Heart left ventricle (tissue), 16 donors: ENCODE measurements at places on chromosomes 11 and 22. TPM values are rescaled to one million over a fixed set of nuclear protein-coding genes. Genes with fewer than 3 reads are reported as not detected.

The TNNT3 gene
- 40.8 TPM for polyA plus RNA-seq

The GLYAT gene
- not detected for polyA plus RNA-seq

The FXYD2 gene
- 0.53 TPM for polyA plus RNA-seq

- DNase-seq, result peak; percentile 98
Measured at GRCh38 chr11:62601372-62602140, at the start of gene MTA2. Gene MTA2, minus strand, starts transcription at chr11:62601865. Its CDS starts 415 bp downstream, at chr11:62601450.

GRCh38 chr22:34326901-34327300 lies 406.6 kb upstream of the LARGE1 start:
- no peak for DNase-seq

GRCh38 chr11:66176650-66177049 lies 91.8 kb upstream of the RAB1B start:
- no peak for DNase-seq

DNA sequence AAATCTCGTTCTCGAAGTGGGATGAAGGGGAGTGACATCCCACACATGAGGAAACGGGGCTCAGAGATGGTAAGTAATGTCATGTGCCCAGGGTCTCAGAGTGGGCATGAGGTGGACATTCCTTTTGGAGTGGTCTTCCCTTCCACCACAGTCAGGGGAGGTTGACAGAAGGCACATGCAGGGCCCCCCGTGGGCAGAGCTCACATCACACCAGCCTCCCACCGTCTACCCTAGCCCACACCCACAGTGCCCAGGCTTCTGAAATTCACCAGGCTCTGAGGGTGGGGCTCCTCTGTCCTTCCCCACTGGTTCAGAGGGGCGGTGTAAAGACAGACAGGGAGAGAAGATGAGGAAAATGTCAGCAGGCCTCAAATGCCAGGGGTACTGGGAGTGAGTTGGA lies 41.1 kb upstream of the TIMP3 start:
- DNase-seq, result no peak

DNA sequence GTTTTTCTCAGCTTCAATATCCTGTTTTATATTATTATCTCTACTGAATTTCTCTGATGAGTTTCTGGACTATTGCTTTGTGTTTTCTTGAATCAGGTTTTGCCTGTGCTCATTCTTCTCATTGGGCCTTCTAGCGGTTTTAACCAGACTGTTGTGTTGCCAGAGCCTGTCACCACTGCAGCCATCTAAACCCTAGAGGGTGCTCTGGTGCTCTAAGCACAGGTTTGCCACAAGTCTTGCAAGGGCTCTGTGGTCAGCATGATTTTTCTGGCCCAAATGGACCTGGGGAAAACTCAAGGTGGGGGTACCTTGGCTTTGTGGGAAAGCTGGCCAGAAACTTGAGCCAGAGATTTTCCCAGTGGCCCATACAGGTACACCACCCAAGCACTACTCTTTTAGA lies 52.4 kb upstream of the TYR start:
- DNase-seq, result no peak

DNA sequence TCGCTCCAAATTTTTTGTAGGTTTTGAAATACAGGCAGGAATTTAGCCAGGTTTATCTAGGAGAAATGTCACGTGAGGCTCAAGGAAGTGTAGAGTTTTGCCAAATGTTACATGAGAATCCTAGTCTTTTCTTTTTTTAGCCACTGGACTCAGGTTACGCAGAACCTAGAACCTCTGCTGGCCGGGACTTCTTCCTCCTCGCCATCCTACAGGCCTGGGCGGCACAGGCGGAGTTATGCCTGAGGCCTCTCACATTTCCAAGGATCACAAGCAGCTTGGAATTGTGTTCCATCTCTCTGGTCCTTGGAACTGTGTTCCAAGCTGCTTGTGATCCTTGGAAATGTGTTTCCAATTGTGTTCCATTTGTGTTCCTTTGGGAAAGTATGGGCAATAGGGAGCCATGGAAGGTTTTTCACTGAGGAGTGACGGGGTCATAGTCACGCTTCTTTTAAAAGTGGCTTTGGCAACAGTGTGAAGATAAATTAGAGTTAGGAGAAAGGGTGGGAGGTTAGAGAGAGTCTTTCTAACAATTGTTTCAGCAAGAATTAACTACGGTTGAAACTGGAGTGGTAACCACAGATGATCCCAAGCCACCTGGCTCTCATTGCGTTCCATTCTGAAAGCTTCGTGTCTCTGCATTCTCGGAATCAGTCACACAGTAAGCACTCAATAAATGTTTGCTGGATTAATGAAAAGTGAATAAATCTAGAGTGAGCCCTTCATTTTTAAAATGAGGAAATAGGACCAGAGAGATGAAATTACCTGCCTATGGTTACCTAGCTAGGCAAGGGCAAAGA lies 12.5 kb upstream of the POU2AF1 start:
- no peak for DNase-seq

DNA sequence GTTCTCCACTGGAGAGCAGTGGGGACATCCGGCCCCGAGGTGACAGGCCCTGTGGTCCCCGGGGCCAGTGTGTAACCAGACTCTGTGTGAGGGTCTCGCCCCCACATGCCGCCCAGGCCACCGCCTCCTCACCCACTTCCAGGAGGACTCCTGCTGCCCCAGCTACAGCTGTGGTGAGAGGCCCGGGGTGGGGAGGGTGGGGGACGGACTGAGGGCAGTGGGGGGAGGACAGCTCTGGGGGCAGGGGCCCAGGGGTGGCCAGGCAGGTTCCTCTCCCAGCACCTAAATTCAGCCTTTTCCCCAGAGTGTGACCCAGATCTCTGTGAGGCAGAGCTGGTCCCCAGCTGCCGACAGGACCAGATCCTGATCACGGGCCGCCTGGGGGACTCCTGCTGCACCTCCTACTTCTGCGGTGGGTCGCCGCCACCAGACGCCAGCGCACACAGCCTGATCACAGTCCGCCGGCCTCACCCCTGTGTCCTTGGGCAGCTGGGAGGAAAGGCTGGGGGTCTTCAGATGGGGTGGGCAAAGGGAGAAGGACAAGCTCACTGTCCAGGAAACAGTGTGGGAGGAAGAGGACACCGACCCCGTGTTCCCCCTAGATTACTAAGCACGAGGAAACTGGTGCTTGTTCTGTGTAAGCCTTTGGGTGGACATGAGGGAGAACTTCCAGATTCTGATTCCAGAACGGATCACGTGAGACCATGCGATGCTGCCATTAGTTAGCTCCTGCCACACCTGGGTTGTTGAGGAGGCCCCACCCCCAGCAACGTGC lies 84.4 kb upstream of the MYOD1 start:
- no peak for DNase-seq

DNA sequence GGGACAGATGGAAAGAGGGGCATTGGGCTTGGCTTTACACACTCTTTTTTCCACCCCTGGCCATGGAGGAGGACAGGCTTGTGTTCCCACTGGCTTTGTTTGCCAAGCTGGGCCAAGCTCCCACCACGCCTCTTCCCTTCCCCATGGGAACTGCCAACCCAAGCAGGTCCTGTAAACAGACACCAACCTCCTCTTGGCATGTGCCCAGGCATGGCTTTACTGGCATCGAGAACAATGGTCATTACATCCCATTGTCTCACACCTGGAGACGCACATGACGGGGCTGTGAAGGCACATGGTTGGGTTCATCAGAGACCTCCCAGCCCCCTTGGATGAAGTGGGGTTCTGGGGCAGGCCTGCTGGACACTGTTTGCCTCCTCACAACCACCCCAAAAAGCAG lies 11.7 kb downstream of the SEC14L3 start:
- no peak for DNase-seq
